HL-60 (cell line): ENCODE measurements at places on chromosomes 2 and 18.

DNA sequence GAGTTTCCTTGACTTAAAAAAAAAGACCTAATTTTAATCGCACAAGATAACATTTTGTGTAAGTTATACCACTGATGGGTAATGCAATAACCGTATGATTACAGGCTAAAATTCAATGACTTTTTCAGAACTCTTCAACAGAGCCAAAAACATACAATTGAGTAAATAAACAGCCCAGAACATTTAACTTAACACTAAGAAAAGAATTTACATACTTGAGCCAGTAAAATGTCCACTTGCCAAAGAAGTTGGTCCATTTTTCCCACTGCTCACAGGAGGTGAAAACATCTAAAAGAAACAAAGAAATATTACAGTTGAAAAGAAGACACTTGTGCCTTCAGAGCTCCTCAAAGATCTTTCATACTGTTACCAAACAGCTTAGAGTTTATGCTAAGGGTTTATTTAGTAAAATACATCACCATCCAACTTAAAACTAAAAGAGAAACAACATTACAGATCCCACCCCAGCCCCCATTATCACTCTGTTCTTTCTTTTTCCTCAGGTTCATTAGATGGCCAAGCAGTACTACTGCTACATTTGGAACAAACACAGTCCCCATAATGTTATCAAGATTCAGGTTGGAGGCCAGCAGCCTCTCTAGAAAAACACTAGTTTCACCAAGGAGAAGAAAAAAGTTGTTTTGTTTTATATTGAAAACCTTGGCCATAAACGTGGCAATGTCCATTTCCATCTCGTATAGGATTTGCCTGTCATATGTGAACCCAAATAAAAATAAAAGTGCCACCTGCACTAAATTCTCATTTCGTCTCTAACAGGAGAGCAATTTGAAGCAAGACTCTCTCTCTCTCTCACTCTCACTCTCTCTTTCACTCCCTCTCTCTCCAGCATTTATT is 2.7 kb downstream of the TCF4 start:
- no peak for DNase-seq

GRCh38 chr2:7378591-7378990 is 461.4 kb downstream of the RNF144A start:
- DNase-seq: no peak

GRCh38 chr2:47034973-47035609 is 119.5 kb upstream of the MCFD2 start:
- DNase-seq: peak; percentile 68

DNA sequence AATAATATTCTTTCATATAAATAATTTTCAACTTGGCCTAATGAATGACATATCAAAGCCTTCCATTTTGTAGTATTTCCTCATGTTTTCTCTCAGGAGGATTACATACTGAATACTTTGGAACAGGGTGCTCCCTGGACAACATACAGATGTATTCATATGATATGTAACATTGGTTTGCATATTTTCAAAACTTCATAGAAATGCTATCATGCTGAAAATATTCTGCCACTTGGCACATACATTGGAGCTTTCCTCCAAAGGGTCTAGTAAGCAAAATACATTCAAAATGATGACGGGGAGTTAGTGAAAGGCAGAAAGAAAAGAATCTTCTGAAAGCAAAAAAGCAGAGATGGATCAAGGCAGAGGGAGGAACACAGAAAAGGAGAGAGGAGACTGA is 38.1 kb upstream of the RTN4 start:
- no peak for DNase-seq

- DNase-seq: peak; percentile 93
These were observed at the start of gene DHRS9 for GRCh38 chr2:169069341-169069740. Gene DHRS9 (plus strand): TSS chr2:169069563. CDS start chr2:169081582, 12,019 bp downstream.

GRCh38 chr2:63755216-63755615 is 86.5 kb upstream of the UGP2 start:
- no peak for DNase-seq

- DNase-seq: no peak
These were observed 64.0 kb downstream of the NXPH2 start for GRCh38 chr2:138716183-138716582.

DNA sequence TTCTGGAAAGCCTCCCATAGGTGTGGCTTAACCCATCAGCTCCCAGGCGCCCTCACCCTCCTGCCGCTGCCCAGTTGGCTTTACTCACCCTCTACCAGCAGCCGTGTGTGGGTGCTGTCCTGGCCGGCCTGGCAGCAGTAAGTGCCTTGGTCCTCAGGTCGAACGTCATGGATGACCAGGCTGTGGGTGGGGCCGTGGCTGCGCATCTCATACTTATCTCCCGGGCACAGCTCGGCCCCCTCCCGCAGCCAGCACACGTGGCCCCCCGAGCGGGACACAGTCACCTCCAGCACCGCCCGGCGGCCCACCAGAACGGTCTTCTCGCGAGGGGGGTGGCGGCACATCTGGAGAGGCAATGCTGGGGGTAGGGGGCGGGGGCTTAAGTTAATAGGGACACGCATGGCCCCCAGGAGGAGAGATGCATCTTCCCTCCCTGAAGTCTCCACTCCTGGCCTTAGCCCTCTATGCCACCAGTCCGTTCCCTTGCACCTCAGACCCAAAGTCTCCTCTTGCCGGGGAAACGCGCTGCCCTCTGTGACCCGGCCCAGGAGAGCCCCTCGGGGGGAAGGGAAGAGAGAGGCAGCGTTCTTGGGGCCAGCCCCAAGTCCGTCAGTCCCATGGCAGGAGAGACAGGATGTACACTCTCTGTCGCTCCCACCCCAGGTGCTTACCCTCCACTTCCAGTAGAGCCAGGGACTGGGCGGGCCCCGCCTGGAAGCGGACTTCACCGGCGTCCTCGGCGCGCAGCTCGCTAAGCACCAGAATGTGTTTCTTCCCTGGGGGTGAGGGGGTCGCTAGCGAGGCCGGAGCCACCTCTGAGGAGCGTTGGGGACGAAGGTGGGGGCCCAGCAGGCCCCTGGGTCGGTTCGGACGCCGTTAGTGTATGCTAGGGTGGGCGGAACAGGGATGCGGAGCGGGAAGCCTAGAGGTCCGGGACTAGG is 7.9 kb downstream of the TMEM198 start:
- no peak for DNase-seq

GRCh38 chr2:241564596-241565410 is 6.3 kb downstream of the BOK start:
- no peak for DNase-seq

DNA sequence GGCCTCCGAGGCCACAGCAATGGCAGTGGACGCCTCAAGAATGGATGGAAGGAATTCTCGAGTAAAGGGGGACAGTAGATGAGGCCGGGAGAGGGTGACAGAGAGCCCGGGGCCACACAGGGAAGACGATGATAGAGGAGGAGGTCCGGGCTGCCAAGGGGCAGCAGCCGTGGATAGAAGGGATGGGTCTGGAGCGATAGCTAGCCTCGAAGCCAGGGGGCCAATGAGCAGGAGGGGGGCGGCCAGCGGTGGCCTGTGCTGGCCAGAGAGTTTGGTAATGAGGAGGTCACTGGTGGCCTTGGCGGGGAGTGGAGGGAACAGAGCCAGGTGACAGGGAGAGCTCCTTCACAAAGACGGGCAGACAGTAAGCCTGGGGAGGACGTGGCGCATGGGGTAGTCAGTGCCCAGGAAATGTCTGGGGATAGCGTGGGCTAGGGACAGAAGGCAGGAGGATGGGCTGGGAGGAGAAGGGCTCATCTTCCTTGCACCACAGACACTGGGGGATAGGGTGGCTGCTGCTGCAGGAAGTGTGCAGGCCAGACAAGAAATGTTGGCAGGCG is 87.8 kb upstream of the ASB18 start:
- DNase-seq: no peak

DNA sequence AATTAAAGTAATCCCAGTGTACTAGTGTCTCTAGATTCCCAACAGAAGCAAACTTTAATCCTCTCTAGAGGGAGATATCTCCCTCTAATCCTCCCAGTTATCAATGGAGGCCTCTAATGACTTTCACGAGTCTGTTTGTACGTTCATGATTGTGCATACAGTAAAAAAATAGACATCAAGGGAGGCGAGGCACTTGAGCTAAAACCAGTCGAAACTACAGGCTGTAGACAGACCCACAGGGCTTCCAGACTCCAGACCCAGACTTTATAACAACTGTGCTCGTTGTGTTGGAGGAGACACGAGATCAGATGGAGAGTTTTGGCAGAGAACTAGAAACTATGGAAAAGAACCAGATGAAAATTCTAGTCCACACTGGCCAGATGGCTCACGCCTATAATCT is 7.0 kb downstream of the DGKD start:
- no peak for DNase-seq

- DNase-seq: no peak
These were observed 57.7 kb downstream of the EMX1 start for GRCh38 chr2:72975017-72975416.

DNA sequence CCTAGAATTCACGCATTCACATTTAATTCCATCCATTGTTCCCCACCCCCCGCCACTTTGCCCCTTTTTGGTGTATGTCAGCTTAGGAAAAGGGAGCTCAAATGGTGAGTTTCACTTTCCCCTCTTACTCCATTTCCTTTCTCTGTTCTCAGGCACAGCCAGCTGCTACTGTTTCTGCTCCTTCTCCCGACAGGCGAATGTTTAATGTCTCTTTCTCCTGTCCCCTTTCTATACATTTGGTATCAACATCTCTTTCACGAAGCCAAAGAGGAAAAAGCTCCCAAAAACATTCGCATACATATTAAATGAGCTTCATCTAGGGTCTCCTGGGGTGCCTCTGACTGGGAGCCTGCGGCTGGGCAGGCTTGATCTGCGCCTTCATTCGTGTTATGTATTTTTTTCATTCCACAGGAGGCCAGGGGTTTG is 124.2 kb upstream of the SATB2 start:
- DNase-seq: no peak

GRCh38 chr2:207727261-207727660 is 15.8 kb downstream of the CCNYL1 start:
- no peak for DNase-seq

GRCh38 chr2:82342356-82342755 is 2037.8 kb upstream of the LRRTM1 start:
- DNase-seq: no peak

DNA sequence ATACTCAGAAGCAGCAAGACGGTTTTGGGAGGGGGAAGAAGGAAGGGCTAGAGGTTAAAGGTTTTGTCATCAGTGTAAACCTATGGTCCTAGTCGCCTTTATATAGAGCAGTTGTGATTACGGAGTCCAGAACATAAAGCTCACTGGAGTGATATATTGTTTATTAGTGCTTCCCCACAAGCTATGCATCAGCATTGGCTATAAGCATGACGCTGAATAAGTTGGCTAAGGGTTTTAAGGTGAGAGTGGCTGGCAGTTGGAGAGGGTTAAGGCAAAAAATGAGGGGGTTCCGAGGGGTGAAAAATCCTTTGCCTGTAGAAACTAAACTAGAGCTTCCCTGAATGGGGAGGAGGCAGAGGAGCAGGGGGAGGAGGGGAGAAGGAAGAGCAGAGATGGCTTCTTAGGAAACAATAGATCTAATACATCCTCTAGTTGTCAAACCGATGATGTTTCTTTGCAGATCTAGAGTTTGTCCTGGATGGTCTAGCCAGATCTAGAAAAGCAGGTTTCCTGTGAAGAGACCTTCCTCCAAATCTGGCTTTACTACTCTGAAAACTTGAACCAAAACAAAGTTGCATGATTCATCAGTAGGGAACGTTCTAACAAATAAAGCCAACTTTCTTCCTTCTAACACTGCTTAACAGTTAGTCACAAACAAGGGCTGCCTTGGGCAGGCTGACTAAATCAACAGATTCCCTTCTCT is 2.5 kb downstream of the KLF7 start:
- no peak for DNase-seq

- no peak for DNase-seq
These were observed 61.8 kb downstream of the NEDD4L start for GRCh38 chr18:58105888-58106260.

- DNase-seq: no peak
These were observed 13.2 kb downstream of the ADRA2B start for GRCh38 chr2:96103187-96103601.

GRCh38 chr2:196356332-196356731 is 185.0 kb upstream of the STK17B start:
- DNase-seq: no peak

DNA sequence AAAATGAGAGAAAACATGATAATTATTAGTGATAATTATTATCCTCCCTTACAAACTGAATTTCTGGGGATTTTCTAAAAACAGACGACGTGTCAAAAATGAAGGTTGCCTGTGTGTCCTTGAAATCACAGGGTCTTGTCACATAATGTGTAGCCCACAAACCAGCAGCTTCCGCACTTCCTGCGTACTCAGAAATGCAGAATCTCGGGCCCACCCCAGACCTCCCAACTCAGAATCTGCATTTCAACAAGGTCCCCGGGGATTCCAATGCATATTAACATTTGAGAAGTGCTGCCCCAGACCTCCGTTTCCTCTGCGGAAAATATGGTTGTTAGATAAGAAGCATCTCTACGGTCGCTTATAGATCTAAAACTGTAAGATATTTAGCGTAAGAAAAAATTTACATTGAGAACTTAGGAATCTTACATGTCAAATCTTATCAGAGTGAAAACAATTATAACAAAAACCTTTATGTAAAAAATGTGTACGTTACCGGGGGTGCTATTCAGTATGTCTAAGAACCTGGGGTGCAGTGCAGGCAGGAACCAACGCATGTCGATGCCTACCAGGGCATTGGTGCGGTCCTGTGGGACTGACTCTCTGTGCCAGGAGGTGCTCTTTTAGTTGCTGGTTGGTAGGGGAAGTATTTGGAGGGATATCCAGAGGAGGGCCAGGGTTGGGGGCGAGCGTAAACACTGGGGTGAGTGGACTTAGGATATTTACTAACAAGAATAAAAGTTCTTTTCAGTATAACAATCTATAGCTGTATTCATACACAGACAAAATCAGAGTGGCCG is 15.2 kb downstream of the CDKL4 start:
- DNase-seq: peak; percentile 16

DNA sequence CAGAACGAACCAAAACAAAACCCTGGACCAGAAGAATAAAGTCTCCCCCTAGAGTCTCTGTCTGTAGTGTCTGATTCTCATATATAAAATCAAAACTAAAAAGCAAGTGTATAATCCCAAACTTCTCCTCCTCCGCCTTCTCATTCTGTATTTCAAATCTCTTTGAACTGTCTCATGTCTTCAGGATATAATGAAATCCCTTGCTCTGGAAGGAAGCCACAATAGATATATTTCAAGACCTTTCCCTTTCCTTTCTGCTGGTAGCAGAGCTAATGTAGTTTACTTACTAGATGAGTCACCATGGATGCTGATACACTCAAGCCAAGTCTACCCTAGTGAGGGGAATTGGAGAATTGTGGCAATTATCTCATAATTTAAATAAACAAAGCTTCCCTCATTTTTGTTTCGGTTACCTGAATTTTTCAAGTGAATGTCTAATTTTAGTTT is 33.5 kb upstream of the CCDC93 start:
- no peak for DNase-seq
